ENCODE measurements at places on chromosomes 4 and X. TPM values are rescaled to one million over a fixed set of nuclear protein-coding genes. Genes with fewer than 3 reads are reported as not detected.
A peak's percentile ranks its signal among the peaks of the same experiment; 100 is the strongest.

GRCh38 chr4:63430105-63430504, 979.1 kb downstream of the TECRL start:
- H3K27ac ChIP-seq, result no peak overlapping the region
- no peaks in the 10 kb centered on the region for H3K27me3 ChIP-seq
- H3K4me1 ChIP-seq, result no peaks in the 10 kb centered on the region
- H3K36me3 ChIP-seq, result no peaks in the 10 kb centered on the region

DNA sequence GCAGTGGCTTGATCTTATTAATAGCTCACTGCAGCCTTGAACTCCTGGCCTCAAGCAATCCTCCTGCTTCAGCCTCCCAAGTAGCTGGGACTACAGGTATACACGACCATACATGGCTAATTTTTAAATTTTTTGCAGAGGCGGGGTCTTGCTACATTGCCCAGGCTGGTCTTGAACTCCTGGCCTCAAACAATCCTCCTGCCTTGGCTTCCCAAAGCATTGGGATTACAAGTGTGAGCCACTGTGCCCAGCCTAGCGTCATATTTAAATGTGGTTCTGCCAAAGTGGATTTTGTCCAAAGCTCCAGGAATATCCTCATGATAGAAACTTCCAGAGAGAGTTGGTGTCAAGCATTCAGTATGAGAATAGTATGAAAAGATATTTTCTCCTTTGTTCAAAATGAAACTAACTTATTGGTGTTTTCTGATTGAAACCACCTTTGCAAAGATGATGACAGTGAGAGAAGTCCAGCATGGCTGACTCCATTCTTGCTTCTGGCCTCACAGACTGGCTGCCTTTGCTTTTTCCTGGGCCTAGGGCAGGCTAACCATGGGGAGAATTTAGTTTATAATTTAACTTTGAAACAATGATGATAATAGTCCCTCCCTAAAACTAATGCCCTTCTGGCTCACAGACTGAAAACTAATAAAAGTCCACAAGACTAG, 129.0 kb downstream of the C4orf51 start:
- peak overlapping the region; percentile 99 for H3K27ac ChIP-seq
- H3K4me3 ChIP-seq, result peak overlapping the region; percentile 6
- no peaks in the 10 kb centered on the region for H3K27me3 ChIP-seq
- H3K4me1 ChIP-seq, result peaks cover 60% of the 10 kb centered on the region

GRCh38 chrX:1202251-1202650, 10.2 kb downstream of the CRLF2 start:
- DNase-seq, result no peak
- H3K36me3 ChIP-seq, result no peaks in the 10 kb centered on the region

- H3K27me3 ChIP-seq, result no peaks in the 10 kb centered on the region
- H3K36me3 ChIP-seq, result peaks cover 2% of the 10 kb centered on the region
- no peak for DNase-seq
- no peak overlapping the region for H3K4me3 ChIP-seq
These were observed 10.2 kb upstream of the TMEM156 start for GRCh38 chr4:39042366-39042765.

QDPR gene
- 31.6 TPM for total RNA-seq

DNA sequence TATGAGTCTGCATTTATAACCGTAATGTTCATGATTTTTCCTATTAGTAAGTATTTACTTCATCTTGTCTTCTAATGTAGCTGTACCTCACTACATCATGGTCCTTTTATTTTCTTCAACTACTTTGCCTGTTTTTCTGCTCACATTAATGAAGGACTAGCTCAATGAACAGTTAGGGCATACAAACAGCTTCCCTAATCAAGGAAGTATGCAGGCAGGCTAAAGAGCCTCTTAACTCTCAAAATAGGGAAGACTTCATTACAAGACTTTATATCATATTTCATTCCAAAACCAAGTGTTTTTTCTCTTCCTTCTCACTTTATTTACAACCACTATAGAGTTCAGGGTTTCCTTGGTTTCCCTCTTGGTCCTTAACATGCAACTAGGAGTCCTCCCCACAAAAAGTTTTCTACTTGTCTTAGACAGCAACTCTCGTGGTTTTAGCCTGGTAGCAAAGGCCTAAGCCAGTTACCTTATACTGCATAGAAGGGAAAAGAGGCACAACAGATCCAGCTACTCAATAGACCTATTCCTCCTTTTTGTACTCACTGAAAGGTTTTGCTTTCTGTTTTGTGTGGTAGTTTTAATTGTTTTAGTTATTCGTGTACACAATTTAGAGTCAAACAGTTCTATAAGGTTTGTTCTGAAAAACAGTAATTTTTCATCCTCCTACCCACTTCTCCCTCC, 40.8 kb downstream of the SMIM14 start:
- peaks cover 6% of the 10 kb centered on the region for H3K36me3 ChIP-seq
- no peaks in the 10 kb centered on the region for H3K4me1 ChIP-seq
- DNase-seq, result no peak
- no peak overlapping the region for H3K27ac ChIP-seq

ADGRA3 gene
- total RNA-seq, result 13.2 TPM

DNA sequence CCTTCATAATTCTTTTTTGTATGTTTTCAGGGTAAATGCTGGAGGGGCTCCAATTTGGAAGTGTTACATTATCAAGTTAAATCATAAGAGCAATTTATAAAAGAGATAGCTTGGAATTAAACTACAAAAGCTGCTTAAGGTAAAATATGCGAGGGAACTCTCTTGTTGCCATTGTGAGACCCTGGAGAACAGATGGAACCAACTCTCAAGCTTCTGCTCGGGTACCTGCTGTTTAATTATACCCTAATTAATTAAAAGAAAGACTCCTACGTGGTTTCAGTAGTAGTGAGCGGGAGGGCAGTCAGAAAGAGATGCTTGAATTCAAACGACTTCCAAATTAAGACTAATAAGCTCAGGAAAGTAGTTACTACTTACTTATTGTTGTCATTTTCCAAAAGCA, 313.1 kb upstream of the TACR3 start:
- no peaks in the 10 kb centered on the region for H3K27me3 ChIP-seq
- no peaks in the 10 kb centered on the region for H3K36me3 ChIP-seq
- no peak for DNase-seq
- H3K4me3 ChIP-seq, result no peak overlapping the region
- no peak overlapping the region for H3K27ac ChIP-seq

GRCh38 chrX:109709129-109709631, 23.9 kb downstream of the ACSL4 start:
- H3K27ac ChIP-seq, result peak overlapping the region; percentile 86
- no peak for DNase-seq
- H3K27me3 ChIP-seq, result no peaks in the 10 kb centered on the region
- peaks cover 76% of the 10 kb centered on the region for H3K4me1 ChIP-seq

- H3K27ac ChIP-seq, result no peak overlapping the region
- peaks cover 54% of the 10 kb centered on the region for H3K27me3 ChIP-seq
- DNase-seq, result no peak
- H3K36me3 ChIP-seq, result no peaks in the 10 kb centered on the region
- H3K4me1 ChIP-seq, result peaks cover 7% of the 10 kb centered on the region
- H3K4me3 ChIP-seq, result no peak overlapping the region
These were observed 4.8 kb upstream of the PRSS12 start for GRCh38 chr4:118357601-118358000.

GABRB1 gene
- not detected for total RNA-seq

DNA sequence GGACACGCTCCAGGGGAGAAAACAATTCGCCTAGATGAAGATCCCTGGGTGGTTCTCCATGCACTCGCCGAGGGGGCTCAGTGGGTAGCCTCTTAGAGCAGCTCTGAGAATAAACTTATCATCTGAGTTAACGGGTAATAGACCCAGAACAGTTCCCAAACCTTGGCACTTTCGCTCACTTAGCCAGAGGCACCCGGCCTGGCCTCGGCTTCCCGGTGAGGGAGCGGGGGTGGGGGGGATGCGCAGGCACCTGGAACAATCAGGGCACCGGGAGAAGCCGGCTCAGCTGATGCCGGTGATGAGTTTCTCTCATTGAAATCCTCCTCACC, 405 bp upstream of the ZAR1 start:
- DNase-seq, result no peak
- H3K4me3 ChIP-seq, result peak overlapping the region; percentile 46
- no peaks in the 10 kb centered on the region for H3K4me1 ChIP-seq
- no peaks in the 10 kb centered on the region for H3K36me3 ChIP-seq

IL21 gene
- total RNA-seq, result 0.09 TPM

- no peaks in the 10 kb centered on the region for H3K27me3 ChIP-seq
- H3K27ac ChIP-seq, result no peak overlapping the region
- H3K4me3 ChIP-seq, result no peak overlapping the region
These were observed 27.5 kb upstream of the MXD4 start for GRCh38 chr4:2289311-2289954.

GRCh38 chr4:107044170-107044569, 8.1 kb upstream of the DKK2 start:
- H3K27ac ChIP-seq, result no peak overlapping the region
- peaks cover 8% of the 10 kb centered on the region for H3K27me3 ChIP-seq
- H3K4me3 ChIP-seq, result no peak overlapping the region
- H3K4me1 ChIP-seq, result no peaks in the 10 kb centered on the region
- no peaks in the 10 kb centered on the region for H3K36me3 ChIP-seq
- DNase-seq, result peak; percentile 1

GRCh38 chr4:176549161-176549865, 229.5 kb downstream of the SPCS3 start:
- no peaks in the 10 kb centered on the region for H3K36me3 ChIP-seq
- DNase-seq, result no peak
- no peaks in the 10 kb centered on the region for H3K27me3 ChIP-seq
- H3K4me3 ChIP-seq, result no peak overlapping the region

DNA sequence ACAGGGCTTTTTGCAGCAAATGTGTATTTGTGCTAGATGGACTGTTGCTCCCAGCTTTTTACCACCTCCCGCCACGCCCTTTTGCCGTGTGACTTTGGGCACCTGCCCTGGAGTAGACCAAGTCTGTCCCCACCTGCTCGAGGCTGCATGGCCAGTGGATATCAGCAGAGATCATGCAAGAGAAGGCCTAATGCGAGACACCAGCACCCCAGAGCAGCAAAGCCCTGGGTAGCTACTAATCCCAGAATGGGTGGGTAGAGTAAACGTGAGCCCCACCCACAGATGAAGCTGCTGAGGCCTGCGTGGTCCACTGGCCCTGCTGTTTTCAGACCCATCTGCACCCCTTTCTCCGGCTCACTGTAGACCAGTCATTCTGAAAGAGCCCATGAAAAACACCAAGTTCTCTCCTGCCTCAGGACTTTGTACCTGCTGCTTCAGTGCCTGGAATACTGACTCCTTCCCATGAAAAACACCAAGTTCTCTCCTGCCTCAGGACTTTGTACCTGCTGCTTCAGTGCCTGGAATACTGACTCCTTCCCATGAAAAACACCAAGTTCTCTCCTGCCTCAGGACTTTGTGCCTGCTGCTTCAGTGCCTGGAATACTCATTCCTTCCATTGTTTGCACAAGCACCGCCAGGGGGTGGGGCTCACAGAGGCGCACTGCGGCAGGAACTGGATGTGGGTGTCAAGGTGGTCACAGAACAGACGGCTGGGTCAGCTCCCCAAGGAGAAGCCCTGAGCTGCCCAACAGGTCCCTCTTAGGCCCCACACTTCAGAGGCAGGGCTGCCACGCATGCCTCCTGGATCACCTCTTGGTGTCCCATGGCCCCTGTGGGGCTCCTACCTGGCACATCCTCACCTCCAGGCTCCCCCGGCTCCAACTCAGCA, 5.1 kb upstream of the TNIP2 start:
- H3K4me1 ChIP-seq, result peaks cover 12% of the 10 kb centered on the region
- no peaks in the 10 kb centered on the region for H3K27me3 ChIP-seq
- DNase-seq, result peak; percentile 59

DNA sequence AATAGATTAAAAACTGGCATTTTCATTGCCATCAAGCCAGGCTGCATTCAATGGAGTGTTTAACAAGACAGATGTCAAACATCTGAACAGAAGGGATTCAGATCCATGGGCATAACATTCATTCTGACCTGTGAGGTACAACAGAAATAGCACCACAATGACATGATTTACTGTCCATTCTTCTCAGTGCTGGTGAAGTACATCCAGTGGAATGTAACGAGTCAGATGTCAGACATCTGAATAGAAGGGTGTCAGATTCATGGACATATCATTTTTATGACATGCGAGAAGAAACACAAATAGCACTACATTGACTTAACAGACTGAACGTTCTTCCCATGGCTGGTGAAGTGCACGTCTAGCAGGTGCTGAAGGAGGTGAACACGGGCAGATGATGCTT, 186.4 kb downstream of the PPP4R3C start:
- no peaks in the 10 kb centered on the region for H3K36me3 ChIP-seq
- no peaks in the 10 kb centered on the region for H3K27me3 ChIP-seq
- no peak overlapping the region for H3K27ac ChIP-seq
- no peak overlapping the region for H3K4me3 ChIP-seq
- no peaks in the 10 kb centered on the region for H3K4me1 ChIP-seq
- DNase-seq, result no peak

DCX gene
- not detected for total RNA-seq

GABRG1 gene
- total RNA-seq, result not detected

DNA sequence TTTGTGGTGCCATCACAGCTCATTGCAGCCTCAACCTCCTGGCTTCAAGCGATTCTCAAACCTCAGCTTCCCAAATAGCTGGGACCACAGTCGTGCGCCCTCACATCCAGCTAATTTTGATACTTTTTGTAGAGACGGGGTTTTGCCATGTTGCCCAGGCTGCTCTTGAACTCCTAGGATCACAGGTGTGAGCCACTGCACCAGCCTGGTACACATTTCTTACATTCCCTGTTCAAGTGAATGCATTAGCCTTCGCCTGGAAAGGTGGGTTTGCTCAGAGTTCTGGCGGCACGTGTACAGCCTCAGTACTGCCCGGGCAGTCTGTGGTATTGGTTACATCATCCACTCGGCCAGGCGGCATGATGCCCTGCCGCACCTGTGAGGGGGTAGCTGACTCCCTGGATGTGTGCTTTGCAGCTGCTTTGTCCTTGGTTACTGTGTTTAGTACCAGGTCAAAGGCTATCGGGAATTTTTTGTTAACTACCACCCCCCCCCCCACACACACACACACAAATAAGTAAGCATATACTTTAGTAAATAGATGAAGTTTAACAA, 57.1 kb downstream of the TNIP2 start:
- no peaks in the 10 kb centered on the region for H3K27me3 ChIP-seq
- DNase-seq, result no peak
- peak overlapping the region; percentile 75 for H3K27ac ChIP-seq
- peaks cover 8% of the 10 kb centered on the region for H3K4me1 ChIP-seq
- peaks cover 40% of the 10 kb centered on the region for H3K36me3 ChIP-seq

GRCh38 chr4:102598086-102598761, 97.1 kb downstream of the NFKB1 start:
- peak overlapping the region; percentile 94 for H3K27ac ChIP-seq
- no peak overlapping the region for H3K4me3 ChIP-seq
- peaks cover 68% of the 10 kb centered on the region for H3K4me1 ChIP-seq
- DNase-seq, result peak; percentile 49
- H3K27me3 ChIP-seq, result no peaks in the 10 kb centered on the region

GRCh38 chr4:133839326-133839725, 362.3 kb downstream of the PABPC4L start:
- no peaks in the 10 kb centered on the region for H3K36me3 ChIP-seq
- no peaks in the 10 kb centered on the region for H3K27me3 ChIP-seq
- no peaks in the 10 kb centered on the region for H3K4me1 ChIP-seq
- no peak overlapping the region for H3K4me3 ChIP-seq
- no peak for DNase-seq

TLR8 gene
- total RNA-seq, result not detected

GRCh38 chrX:3548765-3549391, 164.6 kb downstream of the PRKX start:
- H3K27me3 ChIP-seq, result peaks cover 10% of the 10 kb centered on the region
- DNase-seq, result no peak
- no peaks in the 10 kb centered on the region for H3K36me3 ChIP-seq
- H3K27ac ChIP-seq, result no peak overlapping the region
- no peak overlapping the region for H3K4me3 ChIP-seq
- no peaks in the 10 kb centered on the region for H3K4me1 ChIP-seq

Data from activated CD8-positive, alpha-beta T cell treated with anti-CD3 and anti-CD28 coated beads for 36 hours (primary cell).